ENCODE measurements at places on chromosomes 4 and X. TPM values are rescaled to one million over a fixed set of nuclear protein-coding genes. Genes with fewer than 3 reads are reported as not detected.

The UTP14A gene
- 15.4 TPM for total RNA-seq

The PPP2R2C gene
- total RNA-seq, result not detected

The XAGE1B gene
- total RNA-seq, result not detected

The GPR34 gene
- total RNA-seq, result under 0.01 TPM

The SLC7A11 gene
- 34.4 TPM for total RNA-seq

The COL4A6 gene
- 17.7 TPM for total RNA-seq

The CACNA1F gene
- total RNA-seq, result not detected

The RASL11B gene
- 0.23 TPM for total RNA-seq

The TEX13C gene
- not detected for total RNA-seq

The TMEM165 gene
- total RNA-seq, result 147 TPM

The TEX11 gene
- total RNA-seq, result 1.5 TPM

The GPR50 gene
- not detected for total RNA-seq

The OCIAD2 gene
- 15.9 TPM for total RNA-seq

The HTN3 gene
- total RNA-seq, result not detected

The ARHGEF9 gene
- total RNA-seq, result 11.6 TPM

The CT45A7 gene
- total RNA-seq, result not detected

The CXXC4 gene
- 0.30 TPM for total RNA-seq

The FGB gene
- total RNA-seq, result not detected

The IRS4 gene
- total RNA-seq, result not detected

The MAGEC3 gene
- total RNA-seq, result not detected

The KLHL4 gene
- total RNA-seq, result 6.8 TPM

The CTAG2 gene
- total RNA-seq, result 0.65 TPM

The VEGFC gene
- total RNA-seq, result 31.5 TPM

The ATP2B3 gene
- total RNA-seq, result under 0.01 TPM

The CCDC120 gene
- 0.65 TPM for total RNA-seq

The WDR13 gene
- total RNA-seq, result 76.6 TPM

The ANOS1 gene
- 29.6 TPM for total RNA-seq

Measured in smooth muscle cell of the umbilical artery (primary cell).